ENCODE measurements at places on chromosomes 2 and 18.

DNA sequence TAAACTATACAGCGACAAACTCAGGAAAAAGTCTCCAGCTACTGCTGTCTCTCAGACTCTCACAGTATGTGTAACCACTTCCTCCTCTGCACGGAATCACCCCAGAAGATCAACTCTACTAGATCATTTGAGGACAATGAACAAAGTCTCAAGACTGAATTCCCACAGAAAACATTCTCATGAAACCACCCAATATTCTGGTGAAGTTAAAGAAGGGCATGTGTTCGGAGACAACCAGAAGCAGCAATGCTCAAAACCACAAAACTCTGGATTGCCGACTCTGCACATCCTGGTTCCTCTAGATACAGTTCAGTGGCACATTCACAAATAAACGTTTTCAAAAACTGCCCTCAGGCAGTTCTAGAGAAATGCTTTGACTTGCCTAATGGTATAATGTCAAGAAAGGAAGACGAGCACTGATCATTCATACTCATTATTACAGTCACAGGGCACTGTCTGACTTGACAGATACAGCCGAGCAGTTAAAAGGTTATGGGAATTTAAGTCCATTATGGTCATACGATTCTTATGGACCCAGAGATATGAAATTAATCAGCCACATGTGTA lies 91.9 kb upstream of the STK17B start:
- no peak for DNase-seq

- DNase-seq, result no peak
These were observed 55.0 kb downstream of the ANKRD44 start for GRCh38 chr2:197255543-197255942.

GRCh38 chr18:35623255-35623654 lies 41.7 kb downstream of the GALNT1 start:
- no peak for DNase-seq

GRCh38 chr2:237475704-237476141 lies 11.3 kb upstream of the MLPH start:
- DNase-seq, result peak; percentile 30

GRCh38 chr2:205633994-205634393 lies 48.3 kb upstream of the NRP2 start:
- DNase-seq, result no peak

GRCh38 chr18:62644773-62645172 lies 70.6 kb upstream of the PHLPP1 start:
- no peak for DNase-seq

- DNase-seq, result no peak
These were observed 859.9 kb upstream of the FSHR start for GRCh38 chr2:50014168-50014567.

DNA sequence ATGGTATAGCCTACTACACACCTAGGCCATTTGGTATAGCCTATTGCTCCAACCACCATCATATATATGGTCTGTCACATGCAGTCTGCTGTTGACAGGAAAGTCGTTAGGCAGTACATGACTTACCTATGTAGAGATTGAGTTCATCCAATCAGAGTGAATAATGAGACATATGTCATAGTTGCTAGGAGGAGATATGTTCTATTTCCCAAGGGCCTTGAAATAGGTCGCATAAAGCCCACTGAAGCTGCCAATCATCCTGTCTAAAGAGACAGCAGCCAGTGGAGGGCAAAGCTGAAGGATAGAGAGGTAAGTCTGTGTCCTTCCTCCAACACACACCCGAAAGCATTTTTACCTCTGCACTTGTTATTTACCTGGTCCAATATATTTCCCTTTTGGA lies 263.4 kb downstream of the PTPRM start:
- DNase-seq, result peak; percentile 40

GRCh38 chr2:169184074-169184473 lies 114.7 kb downstream of the DHRS9 start:
- no peak for DNase-seq

DNA sequence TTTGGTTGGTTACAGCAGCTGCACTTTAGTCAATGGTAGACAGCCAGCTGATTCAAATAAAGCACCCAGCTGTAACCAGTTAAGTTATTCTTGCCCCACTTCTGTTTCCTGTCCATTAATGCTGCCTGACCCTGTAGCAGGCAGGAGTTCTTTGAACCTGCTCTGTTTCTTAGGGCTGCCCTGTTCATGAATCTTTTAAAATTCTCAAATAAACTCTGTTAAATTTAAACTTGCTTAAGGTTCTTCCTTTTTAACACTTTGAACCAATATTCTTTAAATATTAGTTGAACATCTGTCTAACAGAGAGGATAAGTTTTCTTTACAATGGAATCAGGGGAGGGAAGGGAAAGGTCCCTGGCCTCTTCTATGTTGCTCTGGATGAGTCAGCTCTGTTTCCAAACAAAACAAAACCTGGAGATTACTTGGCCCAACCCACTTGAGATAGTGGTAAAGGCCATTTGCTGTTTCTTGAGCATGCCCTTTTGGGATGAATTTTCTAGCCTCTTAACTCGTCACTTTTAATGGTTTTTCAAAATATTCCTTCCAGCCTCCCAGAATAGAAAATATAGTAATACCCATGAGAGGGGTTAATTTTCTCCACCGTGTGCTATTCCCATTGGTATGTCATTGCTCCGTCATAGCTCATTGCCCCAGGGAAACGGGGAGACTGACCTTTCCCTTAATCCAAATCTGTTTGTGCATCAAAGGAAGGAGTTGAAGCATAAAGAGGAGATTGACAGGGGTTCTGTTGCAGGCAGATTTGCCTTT lies 112.1 kb upstream of the FHL2 start:
- DNase-seq, result no peak

DNA sequence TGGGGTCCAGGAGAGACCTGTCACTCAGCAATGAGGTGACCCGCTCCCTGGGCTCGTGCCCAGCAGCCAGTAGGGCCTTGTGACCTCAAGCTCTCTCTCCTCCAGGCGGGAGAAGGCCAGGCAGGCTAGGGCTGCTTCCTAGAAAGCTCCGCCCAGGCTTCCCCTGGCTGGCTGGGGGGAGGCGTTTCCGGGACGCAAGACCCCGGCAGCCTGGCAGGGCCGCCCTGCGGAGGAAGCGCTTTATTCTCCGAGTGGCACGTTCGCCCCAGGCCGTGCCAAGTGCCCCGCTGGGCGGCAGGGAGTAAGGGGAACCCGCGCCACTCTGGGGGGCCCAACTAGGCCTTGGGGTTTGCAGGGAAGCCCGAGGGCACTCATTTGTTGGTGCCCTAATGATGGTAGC lies 21.2 kb upstream of the EPAS1 start:
- no peak for DNase-seq

- DNase-seq, result no peak
These were observed 66.5 kb downstream of the DTNB start for GRCh38 chr2:25606892-25607291.

- no peak for DNase-seq
These were observed 172.7 kb upstream of the FHL2 start for GRCh38 chr2:105571445-105571987.

- DNase-seq, result no peak
These were observed 95.4 kb upstream of the CYP1B1 start for GRCh38 chr2:38171208-38171855.

- DNase-seq, result no peak
These were observed 1590.0 kb upstream of the LRRTM1 start for GRCh38 chr2:81894451-81894990.

- DNase-seq, result no peak
These were observed 74.8 kb upstream of the ZNF532 start for GRCh38 chr18:58789876-58790240.

DNA sequence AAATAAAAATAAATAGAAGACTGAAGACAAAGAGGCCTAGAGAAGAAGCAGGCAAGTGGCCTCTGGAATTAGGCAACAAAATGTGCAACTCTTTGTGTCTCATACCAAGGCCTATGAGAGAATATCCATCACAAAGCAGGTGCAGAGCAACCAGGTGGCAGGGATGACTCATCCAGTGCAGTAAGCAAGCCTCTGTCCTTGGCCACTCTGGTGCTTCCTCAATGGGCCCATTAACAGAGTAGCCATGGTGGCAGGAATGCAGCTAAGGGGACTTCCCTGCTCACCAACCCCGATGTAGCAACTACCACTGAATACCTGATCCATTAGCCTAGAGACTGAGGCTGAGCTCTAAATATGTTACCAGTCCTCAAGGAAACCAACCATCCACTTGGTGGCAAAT lies 11.0 kb upstream of the EPG5 start:
- peak; percentile 59 for DNase-seq

DNA sequence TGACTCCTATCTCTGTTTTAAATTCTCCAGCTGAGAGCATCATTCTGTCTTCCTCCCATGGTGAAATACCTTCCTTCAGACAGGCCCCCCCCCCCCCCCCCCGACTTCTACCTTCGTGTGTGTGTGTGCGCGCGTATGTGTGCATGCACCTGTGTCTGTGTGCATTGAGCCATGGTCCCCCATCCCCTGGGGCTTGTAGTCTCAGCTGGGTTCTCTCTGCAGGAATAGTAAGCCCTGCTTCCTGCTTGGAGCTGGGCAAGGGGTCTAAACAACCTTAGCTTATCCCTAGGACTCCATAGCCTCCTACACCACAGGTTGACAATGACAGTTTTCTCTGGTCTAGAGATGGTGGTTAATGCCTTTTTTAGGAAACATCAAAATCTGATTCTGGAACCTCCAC lies 427.5 kb upstream of the KLHL29 start:
- DNase-seq, result no peak

DNA sequence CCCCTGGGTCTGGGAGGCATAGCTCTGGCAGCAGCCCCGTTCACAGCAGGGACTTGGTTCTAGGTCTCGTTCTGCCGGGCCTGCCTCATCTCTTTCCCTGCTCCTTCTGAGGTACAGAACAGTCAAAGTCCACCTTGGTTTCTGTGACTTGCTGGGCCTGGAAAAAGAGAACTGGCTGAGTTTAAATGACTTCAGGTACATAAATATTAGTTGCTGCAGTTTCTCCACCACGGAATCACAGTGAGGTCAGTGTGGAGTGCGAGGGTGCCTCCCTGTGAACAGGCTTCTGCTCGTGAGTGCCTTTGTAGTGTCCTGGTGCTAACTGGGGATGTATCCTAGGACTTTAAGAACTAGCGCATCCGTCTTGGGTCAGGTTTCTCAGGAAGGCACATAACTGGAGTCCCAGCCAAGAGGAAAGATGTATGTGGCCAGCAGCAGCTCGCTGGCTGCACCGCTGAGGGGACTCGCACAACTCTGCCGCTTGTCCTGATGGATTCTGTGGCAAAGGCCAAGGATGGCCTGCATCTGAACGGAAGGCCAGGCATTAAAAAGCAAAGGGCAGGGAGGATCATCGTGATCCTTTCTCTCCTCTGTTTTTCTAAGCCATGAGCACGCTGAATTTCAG lies 188.6 kb downstream of the SH3RF3 start:
- DNase-seq, result no peak
